ENCODE measurements at places on chromosomes 13 and 19. TPM values are rescaled to one million over a fixed set of nuclear protein-coding genes. Genes with fewer than 3 reads are reported as not detected.

Gene TPTE2
- total RNA-seq = not detected

Gene CPB2
- not detected for total RNA-seq

Gene SIGLEC5
- not detected for total RNA-seq

Gene NUFIP1
- 3.9 TPM for total RNA-seq

Gene DCUN1D2
- 10.9 TPM for total RNA-seq

- DNase-seq = no peak
Measured at GRCh38 chr13:110523180-110523579, 38.3 kb downstream of the RAB20 start.

DNA sequence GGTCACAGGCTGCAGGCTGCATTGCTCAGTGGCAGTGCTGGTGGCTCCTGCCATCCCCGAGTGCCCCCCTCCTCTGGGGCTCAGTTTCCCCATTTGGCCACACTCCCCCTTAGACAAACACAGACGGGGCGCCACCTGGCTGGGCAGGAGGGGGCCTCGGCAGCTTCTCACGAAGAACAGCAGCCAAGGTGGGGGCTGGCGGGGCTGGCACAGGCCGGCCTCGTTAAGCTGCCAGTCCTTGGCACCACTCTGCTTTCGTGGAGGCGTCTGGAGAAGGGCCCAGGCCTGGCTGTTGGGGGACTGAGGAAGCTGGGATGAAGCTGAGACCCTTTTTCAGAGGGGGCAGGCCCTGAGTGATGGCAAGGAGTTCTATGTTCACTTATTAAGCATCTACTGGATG lies 3.7 kb upstream of the ZNRF4 start:
- no peak for DNase-seq

- DNase-seq = peak; percentile 99
Measured at GRCh38 chr19:35318679-35319448, 10.1 kb upstream of the CD22 start.

DNA sequence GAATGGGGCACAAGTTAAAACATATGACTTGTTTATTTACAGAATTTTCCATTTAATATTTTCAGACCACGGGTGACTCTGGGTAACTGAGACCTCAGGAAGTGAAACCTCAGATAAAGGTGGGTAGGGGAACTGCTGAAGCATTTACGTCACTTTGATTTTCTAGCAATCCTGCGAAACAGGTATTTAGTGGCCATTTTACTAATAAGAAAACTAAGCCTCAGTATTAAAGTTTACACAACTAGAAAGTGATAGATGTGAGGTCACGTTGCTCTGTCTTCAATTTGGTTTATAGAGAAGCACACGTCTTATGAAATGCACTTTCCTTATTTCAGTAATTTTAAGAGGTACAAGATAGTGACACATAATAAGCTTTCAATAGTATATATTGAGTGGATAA lies 402.8 kb downstream of the FGF9 start:
- no peak for DNase-seq

All from M059J (cell line).